ENCODE measurements at places on chromosomes 2 and 18.
A peak's percentile ranks its signal among the peaks of the same experiment; 100 is the strongest.

- DNase-seq, result no peak
Observed at GRCh38 chr2:12316476-12316875, 400.3 kb upstream of the TRIB2 start.

GRCh38 chr2:228599297-228599696, 417.8 kb upstream of the SPHKAP start:
- DNase-seq, result no peak

DNA sequence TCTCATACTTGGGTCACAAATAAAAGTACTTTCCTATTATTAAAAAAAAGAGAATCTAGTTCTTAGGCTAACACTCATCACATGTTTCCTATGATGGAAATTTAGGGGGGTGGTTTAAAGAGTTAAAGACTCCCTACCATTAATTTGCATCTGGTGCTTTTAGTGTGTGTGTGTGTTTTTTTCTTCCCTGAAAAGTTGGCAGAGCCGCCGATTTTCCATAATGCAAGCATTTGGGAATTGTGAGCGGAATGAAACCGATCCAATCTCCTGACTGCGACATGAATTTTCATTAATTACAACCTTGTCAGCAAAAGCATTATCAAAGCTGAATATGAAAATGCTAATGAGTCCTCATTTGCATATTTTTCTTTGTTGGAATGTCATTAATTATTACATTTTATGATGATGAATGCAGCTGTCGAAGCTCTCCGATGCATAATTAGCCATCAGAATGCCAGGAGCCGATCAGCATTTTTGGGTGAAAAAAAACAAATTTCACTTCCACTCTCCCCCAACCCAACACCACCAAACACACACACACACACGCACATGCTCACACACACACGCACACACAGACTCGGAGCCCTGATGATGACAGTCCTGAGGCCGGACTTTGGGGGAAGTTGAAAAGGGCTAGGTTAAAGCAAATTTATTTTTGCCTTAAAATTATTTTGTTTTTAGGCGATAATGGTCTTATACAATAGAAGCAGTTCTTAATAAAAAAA, 165.4 kb downstream of the TCF4 start:
- DNase-seq, result peak; percentile 76

- peak; percentile 60 for DNase-seq
Observed at GRCh38 chr2:85134255-85134895, 1.2 kb downstream of the TCF7L1 start.

DNA sequence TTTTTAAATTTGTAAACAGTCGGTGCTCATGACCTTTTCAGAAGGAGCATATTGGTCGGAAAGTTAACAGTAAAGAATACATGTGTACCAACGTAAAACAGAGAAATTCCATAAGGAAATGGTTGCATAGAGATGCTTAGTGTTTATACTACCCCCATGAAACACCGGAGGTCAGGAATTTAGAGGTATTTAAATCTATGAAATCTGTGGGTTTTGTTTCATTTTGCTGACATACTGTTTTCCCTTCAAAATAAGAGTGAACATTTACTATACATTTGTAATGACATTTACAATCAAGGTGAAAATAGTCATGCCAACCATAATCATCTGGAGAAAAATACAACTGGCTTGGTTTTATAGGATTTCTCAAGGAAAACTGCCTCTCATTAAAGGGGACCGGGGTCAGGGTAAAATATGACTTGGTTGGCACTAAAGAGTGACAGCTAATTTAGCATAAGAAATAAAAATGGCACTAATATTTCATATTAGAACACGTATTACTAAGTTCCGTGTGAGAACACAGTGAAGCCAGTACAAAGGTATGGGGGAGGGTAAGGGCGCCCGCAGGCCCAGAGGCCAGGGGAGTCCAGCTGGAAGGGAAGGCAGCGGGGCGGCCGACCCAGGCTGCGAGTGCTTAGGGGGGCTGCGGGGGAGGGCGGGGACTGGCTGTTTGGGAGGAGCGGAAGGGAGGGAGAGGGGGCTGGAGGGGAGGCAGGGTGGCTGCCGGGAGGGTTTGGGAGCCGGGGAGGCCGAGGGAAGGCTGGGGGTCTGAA, 1.1 kb upstream of the RNU4ATAC start:
- DNase-seq, result peak; percentile 59

DNA sequence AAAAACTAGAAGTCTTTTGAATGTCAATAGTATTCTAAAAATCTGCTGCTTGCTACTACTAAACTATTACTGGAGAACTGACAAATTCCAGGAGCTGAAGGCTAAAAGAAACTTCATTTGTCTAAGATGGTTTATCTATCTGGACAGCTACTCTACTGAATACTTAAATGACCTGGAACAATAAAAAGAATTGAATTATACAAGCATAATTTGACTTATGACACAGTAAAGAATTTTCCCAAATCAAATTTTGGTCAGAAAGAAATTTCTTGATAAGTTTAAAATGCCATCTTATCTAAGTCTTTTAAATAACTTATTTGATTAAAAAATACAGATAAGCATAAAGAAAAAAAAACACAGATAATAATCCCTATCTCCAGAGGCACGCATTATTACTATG, 80.2 kb upstream of the ITGA4 start:
- DNase-seq, result no peak

DNA sequence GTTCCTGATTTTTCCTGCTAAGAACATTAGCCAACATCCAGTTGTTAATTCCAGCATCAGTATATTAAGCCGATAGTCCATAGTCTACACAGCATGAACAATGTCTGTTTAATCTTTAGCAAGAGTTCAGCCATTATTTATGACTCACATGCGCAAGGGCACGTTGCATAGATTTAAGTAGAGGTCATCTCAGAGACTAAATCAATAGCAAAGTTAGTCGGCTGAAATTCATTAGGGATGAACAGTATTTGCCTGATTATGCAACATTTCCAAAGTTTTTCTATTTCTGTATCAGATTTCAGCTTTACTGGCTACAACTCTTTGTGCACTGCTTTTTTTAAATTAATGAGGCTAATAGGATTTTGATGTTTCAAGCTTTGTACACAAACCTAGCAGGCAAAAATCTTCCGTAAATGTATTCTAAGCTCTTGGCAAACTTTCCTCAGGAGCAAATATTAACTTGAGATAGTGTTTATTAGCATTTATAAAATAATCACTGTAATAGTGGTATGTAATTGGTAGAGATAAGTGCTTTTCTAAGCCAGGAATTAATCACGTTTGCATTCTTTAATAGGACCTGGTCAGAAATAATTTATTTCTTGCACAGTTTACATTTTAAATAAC, 578.7 kb upstream of the ID2 start:
- DNase-seq, result no peak

- DNase-seq, result no peak
Observed at GRCh38 chr2:8197101-8197500, 484.8 kb upstream of the ID2 start.

DNA sequence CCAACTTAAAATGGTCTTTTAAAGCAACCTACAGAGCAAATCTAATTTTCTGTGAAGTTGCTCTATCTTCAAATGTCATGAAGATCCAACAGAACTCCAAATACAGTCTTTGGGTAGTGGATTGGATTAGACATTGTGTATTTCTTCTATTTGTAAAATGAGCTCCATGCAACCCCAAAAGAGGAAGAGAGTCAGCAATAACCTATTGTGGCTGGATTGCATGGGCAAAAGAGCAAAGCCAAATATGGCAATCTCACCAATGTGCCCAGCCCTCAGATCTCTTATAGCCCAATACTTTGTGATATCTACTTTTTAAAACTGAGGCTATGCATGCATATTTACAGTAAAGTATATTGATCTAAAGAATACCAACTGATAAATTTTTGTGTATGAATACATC, 146.3 kb downstream of the TXNL1 start:
- no peak for DNase-seq

DNA sequence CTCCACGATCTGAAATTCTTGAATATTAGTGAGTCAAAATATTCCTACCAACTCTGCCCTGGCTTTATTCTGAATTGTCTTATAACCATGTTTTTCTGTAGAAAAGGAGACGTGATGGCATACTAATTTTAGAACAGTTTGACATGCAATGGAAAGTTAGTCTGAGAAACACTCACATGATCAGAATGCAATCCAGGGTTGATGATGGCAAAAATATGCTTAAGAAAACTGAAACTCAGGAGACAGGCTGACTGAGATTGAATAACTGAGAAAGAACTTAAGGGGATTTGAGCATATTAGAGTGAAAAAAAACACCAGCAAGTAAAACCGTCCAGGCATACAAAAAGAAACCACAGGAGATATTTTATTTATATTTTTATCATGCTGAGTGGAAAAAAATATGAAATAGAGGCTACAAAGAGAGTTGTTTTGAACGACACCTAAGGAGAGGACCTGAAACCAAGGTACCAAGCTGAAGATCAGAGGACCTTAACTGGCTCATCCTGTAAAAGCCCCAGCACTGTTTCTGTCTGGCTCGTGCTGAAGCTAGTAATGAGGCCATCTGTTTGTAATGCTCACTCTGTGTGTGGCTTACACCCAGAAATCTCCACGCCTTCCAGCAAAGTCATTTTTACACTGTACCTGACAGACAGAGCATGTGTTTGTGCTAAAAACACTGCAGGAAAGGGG, 437.2 kb upstream of the PKDCC start:
- peak; percentile 73 for DNase-seq

DNA sequence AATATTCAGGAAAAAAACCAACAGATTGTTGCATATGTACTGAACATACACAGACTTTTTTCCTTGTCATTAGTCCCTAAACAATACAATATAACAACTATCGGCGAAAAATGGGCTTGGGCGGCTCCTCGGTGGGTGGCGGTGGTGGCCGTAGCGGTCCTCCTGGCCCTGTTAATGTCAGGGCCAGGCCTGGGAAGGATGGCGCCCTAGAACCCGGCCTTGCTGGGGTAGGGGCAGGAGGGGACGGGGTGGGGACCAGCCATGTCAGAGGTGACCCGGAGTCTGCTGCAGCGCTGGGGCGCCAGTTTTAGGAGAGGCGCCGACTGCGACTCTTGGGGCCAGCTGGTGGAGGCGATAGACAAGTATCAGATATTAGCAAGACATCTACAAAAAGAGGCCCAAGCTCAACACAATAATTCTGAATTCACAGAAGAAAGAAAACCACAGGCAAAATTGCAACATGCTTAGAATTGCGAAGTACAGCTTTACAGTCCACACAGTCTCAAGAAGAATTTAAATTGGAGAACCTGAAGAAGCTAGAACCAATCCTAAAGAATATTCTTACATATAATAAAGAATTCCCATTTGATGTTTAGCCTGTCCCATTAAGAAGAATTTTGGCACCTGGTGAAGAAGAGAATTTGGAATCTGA, 36.5 kb downstream of the ROCK2 start:
- no peak for DNase-seq

GRCh38 chr18:54173980-54174630, 50.4 kb downstream of the MBD2 start:
- DNase-seq, result no peak

- DNase-seq, result no peak
Observed at GRCh38 chr2:171227066-171227782, 66.5 kb upstream of the TLK1 start.

DNA sequence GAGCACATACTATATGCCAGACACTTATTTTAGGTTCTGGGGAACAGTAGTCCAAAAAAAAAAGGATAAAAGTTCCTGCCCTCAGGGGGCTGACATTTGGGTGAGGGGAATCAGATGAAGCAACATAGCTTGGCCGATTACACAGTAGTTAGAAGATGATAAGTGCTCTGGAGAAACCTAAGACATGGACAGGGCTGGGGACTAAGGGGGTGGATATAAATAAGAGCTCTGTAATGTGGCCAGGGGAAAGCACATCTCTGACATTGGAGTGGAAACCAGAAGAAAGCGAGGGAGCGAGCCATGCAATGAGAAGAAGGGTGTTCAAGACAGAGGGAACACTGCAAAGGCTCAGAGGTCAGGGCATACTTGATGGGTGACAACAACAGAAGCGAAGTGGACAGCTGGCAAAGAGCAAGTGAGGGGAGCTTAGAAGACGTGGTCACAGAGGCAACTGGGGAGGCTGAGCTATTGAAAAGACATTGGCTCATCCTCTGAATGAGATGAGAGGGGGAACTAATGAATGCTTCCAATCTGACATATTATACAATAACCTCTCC, 11.4 kb downstream of the TMEM182 start:
- DNase-seq, result no peak

- DNase-seq, result peak; percentile 14
Observed at GRCh38 chr2:171630812-171631626, 56.2 kb upstream of the DYNC1I2 start.

GRCh38 chr2:120206022-120206581, 17.1 kb downstream of the TMEM185B start:
- peak; percentile 10 for DNase-seq

GRCh38 chr2:66845307-66845706, 410.4 kb downstream of the MEIS1 start:
- DNase-seq, result peak; percentile 63

- no peak for DNase-seq
Observed at GRCh38 chr18:832085-832681, 20.1 kb upstream of the YES1 start.

- no peak for DNase-seq
Observed at GRCh38 chr2:211204456-211204855, 648.1 kb downstream of the CPS1 start.

GRCh38 chr2:195622966-195623365, 34.1 kb upstream of the SLC39A10 start:
- no peak for DNase-seq

- DNase-seq, result no peak
Observed at GRCh38 chr18:77135339-77136075, 2.9 kb upstream of the MBP start.

- no peak for DNase-seq
Observed at GRCh38 chr2:7886666-7887065, 795.2 kb upstream of the ID2 start.

DNA sequence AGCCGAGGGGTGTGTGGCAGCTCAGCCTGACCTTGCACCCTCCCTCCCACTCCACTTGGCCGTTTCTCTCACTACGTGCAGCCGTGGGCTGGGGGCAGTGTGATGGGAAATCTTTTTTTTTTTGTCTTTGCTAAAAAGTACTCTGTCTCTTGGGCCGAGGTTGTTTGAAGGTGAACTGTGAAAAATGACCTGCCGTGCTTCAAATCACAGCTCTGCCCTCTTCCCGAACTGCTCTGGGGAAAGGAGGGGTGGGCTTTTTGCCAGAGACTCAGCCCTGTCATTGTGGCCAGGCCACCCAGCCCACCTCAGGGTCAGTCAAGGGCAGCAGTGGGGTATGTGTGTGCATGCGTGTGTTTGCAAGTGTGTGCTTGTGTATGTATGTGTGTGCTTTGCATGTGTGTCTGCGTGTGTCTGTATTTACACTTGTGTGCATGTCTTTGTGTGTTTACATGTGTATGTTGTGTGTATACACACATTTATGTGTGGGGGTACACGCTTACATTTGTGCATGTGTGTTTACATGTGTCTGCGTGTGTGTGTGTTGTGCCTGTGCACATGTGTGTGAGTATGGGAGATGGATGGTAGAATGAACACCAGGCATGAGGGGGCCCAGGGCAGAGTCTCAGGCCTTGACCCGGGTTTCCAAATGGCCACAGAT, 61.3 kb upstream of the HAAO start:
- DNase-seq, result no peak

GRCh38 chr2:174901075-174901474, 104.1 kb downstream of the CHN1 start:
- no peak for DNase-seq

- DNase-seq, result peak; percentile 77
Observed at GRCh38 chr2:145484448-145485097, 964.7 kb upstream of the ZEB2 start.

Measured in fibroblast of pulmonary artery (primary cell).